Right renal pelvis (tissue), 4 donors: ENCODE measurements at places on chromosomes 16 and 17.

DNA sequence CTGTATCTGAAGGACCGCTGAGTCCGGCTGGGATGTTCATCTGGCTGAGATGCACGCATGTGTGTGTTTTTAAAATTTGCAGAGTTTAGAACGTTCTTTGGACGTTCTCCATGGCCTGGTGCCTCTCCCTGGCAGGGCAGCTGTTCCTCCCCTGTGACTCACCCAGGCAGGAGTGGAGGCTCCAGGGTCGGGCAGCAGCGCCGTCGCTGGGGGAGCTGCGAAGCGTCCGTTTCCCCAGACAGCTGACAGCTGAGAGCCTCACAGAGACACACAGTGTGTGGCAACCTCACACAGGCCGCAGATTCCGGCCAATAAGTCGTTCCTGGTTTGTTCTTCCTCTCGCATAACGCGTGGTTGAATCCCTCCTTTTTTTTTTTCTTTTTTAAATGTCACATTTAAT, 80.6 kb downstream of the OR1D5 start:
- DNase-seq = no peak

GRCh38 chr16:27450196-27450549, 48.2 kb downstream of the IL21R start:
- DNase-seq = no peak

- DNase-seq = no peak
Observed at GRCh38 chr16:66020046-66020445, 346.4 kb upstream of the CDH5 start.

GRCh38 chr17:79778504-79779083, 646 bp downstream of the CBX2 start:
- DNase-seq = no peak

GRCh38 chr16:21264571-21265036, 13.5 kb downstream of the CRYM start:
- DNase-seq = no peak

DNA sequence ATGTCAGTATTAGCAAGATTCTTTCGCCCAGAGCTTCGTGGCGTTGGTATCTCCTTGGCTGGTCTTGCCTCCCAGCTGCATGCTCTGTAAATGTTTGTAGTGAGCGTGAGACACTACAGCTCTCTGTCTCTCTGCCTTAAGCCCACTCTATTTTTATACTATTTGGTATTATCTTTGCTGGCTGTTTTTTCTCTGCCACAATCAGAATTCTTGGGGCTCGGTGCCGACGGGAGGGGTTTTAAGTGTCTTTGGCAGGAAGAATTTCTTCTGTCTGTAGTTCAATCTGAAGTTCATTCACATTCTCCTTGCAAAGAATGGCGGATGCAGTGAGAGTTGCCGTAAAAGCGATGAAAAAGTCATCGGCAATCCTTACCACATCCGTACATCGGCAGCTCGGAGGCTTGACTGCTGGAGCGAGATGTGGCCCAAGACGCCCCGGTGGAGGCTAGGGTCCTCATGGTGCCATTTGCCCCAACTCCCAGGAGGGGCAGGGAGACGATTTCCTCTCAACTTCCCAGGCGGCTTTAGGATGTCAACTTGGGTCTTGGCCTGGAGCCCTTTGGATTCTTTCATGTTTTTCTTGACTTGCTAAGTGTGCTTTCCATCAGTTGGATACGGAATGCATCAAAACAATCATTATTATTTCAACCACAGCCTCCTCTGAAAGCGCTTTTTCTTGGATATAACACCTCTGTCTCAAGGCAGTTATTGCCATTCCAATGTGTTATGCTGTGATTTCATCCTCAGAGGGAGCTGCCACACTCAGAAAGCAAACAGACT, 132.3 kb upstream of the SDK2 start:
- no peak for DNase-seq

GRCh38 chr17:43994272-43995149, 9.9 kb upstream of the NAGS start:
- DNase-seq = no peak

DNA sequence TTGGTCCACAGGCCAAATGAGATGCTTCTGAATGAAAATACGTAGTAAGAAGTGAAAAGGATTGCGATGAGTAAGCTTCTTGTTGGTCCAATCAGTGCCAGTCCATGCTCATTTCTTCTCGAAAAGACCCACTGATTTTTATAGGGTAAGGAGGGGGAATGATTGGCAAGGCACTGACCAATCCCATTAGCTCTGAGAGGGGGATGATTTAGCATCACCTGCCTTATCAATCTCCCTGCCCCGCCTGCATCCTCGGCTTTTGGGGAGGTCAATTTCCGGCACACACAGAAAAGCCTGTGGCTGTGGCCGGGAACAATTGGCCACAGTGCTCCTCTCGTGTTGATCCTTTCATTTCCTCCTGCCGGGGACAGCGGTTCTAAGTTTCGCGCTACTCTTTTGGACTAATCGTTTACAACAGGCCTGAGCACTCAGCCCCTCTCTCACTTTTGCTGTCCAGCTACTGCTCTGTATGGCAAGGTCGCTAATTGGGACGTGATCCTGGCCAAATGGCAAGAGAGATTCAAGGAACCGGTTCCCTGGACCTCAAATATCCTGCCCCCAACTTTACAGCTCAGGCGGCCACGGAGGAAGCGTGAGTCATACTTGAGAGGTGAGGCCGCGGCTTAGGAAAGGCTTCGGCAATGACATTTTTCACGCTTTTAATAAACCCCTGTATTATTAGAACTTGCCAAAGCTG, 43.1 kb downstream of the TBX4 start:
- no peak for DNase-seq

DNA sequence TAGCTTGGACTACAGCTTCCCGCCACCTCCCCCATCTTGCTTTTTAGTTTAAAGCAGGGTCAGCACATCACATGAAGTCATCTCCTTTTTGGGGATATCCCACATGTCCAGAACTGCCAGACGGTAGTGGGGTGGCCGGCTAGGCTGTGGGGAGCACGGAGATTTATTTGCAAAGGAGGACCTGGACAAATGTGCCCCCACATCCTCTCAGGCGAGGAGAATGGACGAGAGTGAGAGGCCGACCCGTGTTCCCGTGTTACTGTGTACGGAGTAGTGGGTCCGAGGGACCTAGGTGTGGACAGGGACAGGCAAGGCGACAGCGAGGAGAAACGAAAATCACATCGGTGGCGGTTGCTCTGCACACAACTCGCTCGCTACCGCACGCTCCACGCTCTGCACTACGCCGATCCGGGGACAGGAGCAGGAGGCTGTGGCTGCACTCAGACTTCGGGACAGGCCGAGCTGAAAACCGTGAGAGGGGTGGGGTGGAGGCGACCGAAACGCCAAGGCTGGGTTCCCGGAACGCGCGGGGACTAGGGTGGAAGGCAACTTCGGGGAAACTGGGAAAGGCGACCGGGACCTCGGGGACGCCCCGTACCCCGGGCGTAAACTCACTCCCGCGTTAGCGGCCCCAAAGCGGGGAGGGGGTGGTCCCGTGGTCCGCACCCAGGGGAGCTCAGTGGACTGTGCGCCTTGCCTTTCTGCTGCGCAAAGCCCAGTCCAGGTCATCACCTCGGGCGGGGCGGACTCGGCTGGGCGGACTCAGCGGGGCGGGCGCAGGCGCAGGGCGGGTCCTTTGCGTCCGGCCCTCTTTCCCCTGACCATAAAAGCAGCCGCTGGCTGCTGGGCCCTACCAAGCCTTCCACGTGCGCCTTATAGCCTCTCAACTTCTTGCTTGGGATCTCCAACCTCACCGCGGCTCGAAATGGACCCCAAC, at the start of gene MT1A:
Gene MT1A, plus strand, starts transcription at position 853 of the 937 bp plus-strand sequence. Its CDS starts 73 bp downstream, at position 926.
- no peak for DNase-seq

- no peak for DNase-seq
Observed at GRCh38 chr16:177394-177822, 928 bp downstream of the HBA1 start.

- no peak for DNase-seq
Observed at GRCh38 chr17:28597606-28598383, 1.0 kb downstream of the SPAG5 start.

GRCh38 chr17:27906226-27906580, 13.0 kb upstream of the LYRM9 start:
- DNase-seq = no peak

GRCh38 chr17:77457572-77458201, 316.9 kb downstream of the SEC14L1 start:
- DNase-seq = no peak

DNA sequence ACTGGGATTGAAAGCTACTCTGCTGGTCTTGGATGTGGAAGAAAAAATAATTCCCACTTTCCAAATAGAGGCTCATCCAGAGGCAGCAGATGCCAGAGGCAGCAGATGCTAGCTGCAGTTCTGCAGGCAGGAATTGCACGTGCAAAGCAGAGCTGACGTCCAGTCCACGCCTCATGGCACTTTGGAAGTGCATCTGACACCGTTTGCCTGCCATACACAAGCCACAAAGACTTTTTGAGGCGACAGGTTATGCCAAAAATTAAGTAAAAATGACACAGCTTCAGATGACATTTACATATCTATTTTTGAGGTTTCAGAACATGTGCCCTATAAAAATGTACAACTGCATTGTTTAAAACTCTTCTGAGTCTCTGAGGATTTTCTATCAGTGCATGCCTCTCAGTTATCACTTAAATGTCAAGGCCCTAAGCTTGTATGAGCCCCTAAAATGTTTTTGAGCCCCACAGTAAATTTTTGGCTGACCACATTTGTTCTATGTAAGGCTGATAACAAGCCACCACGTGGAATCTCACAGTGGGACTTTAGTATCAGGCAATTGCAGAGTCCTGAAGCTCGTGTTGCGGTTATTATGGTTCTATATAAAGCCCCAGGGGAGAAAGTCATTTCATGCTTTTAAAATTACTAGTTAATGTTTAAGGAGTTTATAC, 239.2 kb downstream of the PRKCA start:
- no peak for DNase-seq

DNA sequence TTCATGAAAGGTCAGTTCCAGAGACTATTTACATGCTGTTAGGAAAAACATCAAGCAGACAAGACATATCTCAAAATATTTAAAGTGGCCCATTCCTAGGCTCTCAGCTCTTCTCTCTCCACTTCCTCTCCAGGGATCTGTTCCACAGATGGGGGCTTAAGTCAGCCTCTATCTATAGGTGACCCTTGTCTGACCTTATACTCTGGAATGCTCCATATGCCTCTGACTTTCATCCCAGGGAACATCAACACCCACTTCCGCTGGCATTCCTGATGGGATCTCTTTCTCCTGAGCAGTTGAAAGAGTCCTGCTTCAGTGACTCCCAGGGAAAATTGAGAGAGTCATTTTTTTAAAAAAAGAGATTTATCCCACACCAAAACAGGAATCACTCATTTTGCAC, 11.5 kb upstream of the WIPI1 start:
- DNase-seq = no peak

GRCh38 chr17:80850109-80850508, 141.5 kb upstream of the CHMP6 start:
- DNase-seq = no peak

DNA sequence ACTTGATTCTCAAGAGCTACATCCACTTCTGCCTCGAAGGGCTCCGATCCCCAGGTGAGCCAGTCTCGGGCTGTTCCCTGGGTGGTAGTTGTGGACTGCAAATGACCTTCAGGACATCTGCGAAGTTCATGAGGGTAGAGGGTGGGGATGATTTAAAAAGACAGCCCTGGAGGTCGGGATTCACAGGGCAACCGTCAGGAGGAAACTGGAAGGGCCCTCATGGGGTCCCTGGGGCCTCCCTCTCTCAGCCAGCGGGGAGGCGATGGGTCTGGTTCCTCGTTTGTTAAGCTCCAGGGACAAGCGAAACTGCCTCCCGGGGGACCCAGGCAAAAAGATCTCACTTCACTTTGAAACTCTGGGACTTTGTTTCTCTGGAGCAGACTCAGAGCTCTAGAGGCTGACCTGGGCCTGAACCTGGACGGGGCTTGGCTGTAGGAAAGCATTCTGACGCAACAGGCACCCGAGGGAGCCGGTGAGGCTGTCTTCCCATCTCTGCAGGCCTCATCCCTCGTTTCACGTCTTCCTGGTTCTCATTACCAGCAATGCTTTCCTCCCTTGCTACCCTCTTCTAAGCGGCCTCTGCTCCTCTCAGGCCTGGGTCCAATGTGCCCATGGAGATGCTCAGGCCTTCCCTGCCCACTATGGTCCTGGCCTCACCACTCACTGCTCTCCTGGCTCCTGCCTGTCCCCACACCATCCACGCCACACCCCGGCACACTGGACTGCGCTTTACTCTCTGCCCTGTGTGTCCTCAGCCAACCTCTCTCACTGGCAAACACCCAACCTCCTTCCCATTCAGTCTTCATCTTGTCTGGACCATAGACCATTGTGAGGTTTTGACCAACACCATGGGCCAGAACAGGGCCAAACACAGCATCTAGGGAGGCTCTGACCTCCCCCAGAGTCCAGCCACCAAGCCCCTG, 214.2 kb upstream of the TNRC6C start:
- no peak for DNase-seq

GRCh38 chr16:89765292-89765830, 44.0 kb downstream of the ZNF276 start:
- no peak for DNase-seq

DNA sequence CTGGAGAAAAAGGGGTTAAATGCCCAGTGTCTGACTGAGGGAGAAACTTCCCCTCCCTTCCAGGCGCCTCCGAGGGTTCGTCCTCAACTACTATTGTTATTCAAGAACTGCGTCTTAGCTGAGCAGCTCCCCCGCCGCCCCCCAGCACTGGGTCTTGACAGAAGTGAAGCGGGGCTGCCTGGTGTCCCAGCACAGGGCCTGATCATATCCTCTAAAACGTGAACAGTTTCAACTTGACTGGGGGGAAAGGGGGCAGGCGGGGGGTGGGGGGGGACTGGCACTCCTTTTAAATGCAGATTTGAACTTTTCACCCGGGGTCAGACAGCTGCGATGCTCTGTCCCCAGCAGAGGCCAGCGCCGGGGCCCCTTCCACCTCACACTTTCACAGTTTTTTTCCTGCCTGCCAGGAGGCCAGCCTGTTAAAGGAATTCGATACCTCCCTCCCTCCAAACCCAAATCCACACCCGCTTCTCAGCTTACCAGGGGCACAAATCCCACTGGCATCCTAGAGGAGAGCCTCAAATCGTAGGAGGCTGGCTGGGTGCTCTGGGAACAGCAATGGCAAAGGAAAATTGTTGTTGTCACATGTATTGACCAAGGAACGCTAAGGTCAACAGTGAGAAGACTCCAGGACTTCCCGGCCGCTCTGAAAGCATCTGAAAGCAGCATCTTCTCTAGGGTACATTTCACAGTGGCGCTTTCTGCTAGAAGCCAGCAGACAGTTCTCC, 14.5 kb downstream of the ZFHX3 start:
- DNase-seq = no peak

GRCh38 chr16:87033021-87033471, 284.1 kb downstream of the C16orf95 start:
- DNase-seq = no peak
